Stimulated activated CD4-positive, alpha-beta T cell treated with anti-CD3 and anti-CD28 coated beads, TNF-alpha, amount 100 ng/mL, for 1 hour (primary cell): ENCODE measurements at places on chromosomes 2 and 18.

GRCh38 chr2:21467910-21468309, 344.1 kb downstream of the TDRD15 start:
- DNase-seq = no peak

- DNase-seq = no peak
Measured at GRCh38 chr2:167935803-167936110, 311.6 kb downstream of the STK39 start.

DNA sequence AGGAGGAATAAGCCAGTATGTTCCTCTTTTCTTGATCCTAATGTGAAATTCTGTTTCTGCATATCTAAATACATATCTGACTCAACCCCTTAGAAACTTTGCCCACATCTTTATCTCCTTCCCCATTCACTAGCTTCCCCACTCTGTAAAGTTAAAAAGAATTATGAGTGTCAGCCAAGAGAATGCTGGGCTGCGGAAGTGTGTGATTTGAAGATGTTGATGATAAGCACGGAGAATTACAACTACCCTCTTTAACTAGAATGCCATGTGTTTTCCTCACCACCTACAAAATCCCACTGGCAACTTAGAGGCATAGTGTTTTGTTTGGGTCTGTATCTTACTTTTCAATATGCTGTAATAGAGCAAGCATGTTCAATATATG, 490.4 kb upstream of the FANCL start:
- no peak for DNase-seq

GRCh38 chr18:75216212-75216910, 5.8 kb downstream of the TSHZ1 start:
- DNase-seq = no peak

DNA sequence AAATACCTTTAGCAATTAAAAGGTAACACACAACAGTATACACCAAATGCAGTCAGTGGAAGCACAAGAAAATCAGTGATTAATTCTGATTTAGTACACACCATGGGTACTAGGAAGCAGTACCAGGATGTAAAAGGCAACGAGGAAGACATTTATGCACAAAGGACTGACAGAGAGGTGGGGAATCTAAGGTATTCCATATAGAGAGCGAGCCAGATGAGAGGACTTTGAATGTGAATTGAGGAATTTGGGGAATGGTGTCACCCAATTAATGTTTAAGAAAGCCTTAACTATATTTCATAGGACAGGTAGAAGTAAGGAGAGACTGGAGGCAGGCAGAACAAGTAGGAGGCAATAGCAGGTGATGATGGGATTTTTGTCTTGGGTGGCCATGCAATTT, 11.7 kb downstream of the CPS1 start:
- DNase-seq = no peak

DNA sequence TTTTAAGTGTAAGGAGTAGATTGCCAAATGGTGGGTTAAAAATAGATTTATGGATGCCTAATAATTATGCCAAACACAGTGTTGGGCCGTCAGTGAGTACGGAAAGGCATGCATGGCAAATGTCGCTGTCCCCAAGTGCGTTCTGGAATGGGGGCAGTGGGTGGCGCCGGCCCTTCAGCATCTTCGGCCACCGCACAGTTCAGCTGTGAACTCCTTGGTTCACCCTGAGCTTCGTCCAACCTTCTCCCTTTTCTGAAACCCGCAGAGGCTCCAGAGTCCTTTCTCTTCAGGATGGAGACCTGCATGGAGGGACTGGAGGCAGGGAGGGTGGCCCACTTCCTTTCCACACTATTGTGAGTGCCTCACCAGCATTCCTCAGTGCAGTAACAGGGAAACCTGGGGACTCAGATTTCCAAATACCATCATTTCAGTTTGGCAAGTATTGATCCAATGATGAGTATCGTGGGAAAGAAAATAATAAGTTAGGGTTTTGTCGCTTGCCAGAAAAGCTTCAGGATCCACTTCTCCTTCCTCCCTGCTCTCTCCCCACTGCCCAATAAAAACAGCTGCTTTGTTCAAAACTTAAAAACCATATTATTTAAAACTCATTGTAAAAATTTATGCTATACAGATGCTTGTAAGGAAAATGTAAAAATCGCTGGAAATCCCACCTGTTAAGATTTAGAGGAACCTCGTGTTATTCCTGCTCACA, 74.6 kb upstream of the TXNDC2 start:
- DNase-seq = no peak

DNA sequence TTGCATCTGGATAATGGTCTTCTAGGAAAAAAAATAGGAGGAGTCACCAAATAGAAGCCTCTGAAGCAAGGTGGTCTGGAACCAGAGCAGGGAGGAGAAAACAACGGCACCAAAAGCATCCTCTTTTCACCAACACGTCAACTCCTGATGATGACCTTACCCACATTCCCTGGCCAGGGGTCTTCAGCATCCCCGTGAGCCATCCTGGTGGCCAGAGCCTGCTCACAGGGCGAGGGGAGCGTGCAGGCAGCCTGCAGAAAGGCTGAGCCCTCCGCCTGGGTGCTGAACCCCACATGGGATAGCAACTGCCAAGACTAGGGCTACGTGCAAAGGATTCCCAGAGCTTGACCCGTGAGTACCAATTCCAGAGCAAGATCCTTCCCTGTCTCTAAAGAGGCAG, 191.0 kb downstream of the NDUFA10 start:
- DNase-seq = no peak

DNA sequence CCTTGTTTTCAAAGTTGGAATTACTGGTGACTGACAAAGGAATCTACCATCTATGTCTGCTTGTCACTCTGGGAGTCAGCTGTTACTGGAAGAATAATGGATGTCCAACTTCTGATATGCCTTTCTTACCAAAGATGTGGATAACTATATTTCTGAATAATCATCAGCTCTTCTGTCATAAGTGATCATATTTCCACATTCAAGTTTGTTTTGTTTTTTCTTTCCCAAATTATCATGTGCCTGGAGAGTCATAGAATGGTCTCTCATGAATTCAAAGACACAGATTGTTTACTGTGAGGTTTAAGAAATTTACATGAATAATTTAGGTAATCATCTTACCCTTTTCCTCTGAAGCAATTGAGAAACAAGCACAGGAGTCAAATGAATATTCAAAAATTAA, 986.7 kb upstream of the CDH2 start:
- no peak for DNase-seq

DNA sequence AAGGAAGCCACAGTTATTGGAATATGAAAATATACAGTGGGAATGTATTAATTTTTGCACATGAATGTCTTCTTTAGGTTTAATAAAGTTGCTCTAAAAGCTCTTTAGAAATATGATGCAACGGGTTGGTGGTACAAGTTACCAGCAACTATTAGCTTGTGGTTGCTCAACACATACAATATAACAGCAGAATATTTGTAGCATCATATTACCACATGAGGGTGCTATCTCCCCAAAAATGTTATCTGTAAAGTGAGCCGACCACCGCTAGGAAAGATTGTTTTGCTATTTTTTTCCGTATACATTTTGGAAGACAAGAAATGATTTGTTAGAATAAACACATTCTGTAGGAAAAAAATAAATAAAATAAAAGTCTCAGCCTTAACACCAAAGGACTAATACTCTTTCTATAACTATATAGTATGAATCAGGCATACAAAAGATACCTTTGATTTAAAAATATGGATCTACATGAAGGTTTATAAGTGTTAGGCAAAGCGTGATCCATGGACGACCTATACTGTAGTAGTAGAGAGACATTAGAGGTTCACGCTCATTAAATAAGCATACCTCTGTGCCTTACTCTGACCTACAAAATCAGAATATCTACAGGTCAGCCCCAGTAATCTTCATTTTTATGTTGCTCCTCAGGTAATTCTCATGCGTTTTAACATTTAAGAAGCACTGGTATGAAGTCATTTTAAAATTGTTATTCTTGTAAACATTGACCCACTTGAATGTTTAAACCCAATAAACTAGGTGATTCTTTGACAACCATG, 1110.6 kb upstream of the ACVR2A start:
- DNase-seq = no peak

- DNase-seq = no peak
Measured at GRCh38 chr2:118832071-118832790, 15.2 kb downstream of the EN1 start.

DNA sequence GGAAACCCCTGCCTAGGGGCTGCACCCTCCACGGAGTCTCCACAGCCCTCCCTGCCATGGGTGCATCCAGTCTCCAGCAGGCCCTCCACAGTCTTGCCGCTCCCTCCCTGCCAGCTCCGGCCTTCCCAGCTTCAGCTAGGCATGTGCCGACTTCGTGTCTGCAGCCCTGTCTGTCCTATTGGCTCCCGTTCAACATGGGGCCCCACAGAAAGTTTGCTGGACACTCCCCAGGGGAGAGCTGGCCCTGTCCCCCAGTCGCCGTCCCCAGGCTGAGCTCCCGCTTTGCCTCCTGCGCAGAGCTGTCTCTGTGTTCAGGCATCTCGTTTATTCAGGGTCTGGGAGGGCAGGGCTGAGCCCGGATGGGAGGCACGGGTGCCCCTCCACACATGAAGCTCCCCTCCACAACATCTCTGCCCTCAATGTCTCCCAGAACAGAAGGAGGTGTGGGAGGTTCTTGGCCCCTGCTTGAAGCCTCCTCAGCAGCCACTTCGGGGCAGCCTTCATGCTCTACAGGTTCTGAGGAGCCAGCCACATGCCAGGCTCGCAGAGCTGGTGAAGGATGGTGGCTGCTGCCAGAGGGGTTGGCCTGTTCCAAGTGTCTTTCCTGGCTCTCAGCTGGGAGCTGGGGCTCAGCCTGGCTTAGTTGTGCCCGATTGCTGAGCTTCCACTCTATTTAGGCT, 120.1 kb upstream of the PXDN start:
- no peak for DNase-seq

DNA sequence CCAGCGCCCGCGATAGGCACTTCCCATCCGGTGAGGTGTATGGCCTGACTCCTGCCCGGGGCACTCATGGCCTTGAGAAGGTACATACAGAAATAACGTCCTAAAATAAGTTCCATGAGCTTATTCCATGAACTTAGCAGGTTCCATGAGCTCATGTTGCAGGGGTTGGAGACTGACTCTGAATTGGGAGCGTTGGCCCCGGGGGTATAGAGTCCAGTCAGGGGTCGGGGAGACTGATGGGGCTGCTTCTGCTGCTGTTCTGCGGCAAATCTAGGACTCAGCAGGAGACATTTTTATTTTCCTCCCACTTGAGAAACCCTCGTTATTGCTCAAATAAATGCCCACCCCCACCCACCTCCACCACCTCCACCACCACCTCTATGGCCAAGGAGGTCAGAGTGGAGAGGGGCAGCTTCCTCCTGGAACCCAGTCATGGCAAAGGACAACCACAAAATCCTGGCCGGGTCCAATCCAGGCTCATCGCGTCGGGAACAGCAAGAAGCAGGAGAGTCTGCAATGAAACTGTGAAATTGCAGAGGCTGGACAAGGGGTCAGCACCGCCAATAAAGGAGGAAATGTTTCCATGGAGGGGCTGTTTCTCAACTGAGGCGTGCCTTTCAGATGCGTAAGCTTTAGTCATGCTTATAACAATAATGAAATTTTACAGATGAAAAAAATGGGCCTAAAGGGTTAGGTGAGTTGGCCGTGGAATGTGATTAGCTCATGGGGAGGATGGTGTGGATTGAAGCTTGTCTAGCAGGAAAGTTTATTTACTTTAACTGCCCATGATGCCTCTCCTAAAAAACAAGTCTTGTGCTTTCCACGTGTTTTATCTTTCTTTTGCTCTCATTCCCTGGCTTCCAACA, 136.6 kb upstream of the ALKAL2 start:
- DNase-seq = no peak

DNA sequence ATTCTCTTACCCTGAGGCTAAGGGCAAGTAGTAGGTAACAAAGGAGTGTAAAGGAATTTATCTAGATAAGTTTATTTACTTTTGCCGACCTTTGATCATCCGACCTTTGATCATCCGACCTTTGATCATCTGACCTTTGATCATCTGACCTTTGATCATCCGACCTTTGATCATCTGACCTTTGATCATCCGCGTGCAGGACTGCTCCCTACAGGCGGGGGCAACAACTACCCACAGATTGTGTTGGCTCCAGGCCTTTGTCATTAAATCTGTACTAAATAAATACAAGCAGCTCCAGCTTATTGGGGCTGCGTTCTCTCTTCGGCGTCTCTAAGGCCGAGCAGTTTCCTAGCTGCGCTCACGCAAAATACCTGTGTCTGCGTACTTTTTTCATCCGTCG, 56.6 kb downstream of the ZNF638 start:
- DNase-seq = no peak

- DNase-seq = no peak
Measured at GRCh38 chr2:25281522-25281921, 60.2 kb downstream of the DNMT3A start.

DNA sequence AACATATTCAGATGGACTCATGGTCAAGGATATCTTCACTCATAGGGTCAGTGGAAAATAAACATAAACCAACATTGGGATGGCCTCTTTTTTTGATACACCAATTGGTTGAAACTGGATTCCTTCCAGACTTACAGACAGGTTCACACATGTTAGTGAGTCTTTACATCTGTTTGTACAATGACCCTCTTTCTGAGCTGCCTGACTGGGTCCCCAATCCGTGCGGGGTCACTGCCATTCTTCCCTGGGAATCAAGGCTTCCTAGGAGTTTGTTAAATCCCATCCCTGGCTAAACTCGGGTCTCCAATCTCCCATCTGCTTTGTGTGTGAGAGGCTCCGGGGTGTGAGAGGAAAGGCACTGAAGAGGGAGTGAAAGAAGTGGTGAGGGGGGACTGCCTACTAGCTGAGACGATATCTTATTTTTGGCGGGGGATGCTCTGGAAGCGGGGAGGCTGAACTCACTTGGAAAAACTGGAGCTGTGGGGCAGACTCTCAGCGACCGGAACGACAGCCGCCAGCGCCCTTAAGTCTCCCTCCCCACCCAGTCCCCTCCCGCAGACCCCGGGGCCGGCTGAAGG, 487 bp downstream of the STARD6 start:
- peak; percentile 0 for DNase-seq

- no peak for DNase-seq
Measured at GRCh38 chr2:19059076-19059475, 299.3 kb downstream of the OSR1 start.

- no peak for DNase-seq
Measured at GRCh38 chr2:186716899-186717298, 23.0 kb downstream of the FAM171B start.

- no peak for DNase-seq
Measured at GRCh38 chr2:29060441-29060840, 13.9 kb downstream of the PCARE start.

DNA sequence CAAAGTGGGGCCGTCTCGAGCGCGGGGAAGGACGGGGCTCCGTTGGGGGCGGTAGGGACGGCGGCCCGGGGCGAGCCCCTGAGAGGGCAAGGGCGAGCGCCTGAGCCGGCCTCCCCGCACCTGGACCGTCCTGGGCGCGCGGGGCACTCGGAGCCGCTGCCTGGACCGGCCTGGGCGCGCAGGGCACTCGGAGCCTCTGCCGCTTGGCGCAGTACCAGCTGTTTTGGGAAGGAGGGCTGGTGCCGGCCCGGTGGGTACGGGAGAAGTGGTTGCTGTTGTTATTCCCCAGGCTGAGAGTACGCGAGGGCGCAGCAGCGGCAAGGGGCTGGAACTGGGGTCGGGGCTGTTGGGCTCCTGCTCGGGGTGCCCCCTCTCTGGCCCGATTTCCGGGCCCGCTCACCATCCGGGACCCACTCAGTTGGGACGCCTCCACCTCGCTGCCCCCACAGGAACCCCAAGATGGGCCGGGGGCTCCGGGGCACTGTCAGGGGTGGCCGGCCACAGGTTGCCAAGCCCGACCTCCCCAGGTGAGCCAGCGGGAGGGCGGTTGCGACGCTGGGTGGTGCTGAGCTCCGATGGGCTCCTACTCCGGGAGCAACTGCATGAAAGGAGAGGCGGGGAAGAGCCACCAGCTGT, 579 bp downstream of the ARHGEF4 start:
- no peak for DNase-seq
